ENCODE measurements at places on chromosomes 7 and 10. TPM values are rescaled to one million over a fixed set of nuclear protein-coding genes. Genes with fewer than 3 reads are reported as not detected.

SCIN gene
- polyA plus RNA-seq = 10.4 TPM

PTPRE gene
- polyA plus RNA-seq = 5.5 TPM

TMEM176B gene
- 5.7 TPM for polyA plus RNA-seq

VAX1 gene
- not detected for polyA plus RNA-seq

ASB4 gene
- 0.01 TPM for polyA plus RNA-seq

TNS3 gene
- polyA plus RNA-seq = 3.4 TPM

DOCK4 gene
- 1.8 TPM for polyA plus RNA-seq

FASTK gene
- 80.0 TPM for polyA plus RNA-seq

SORBS1 gene
- 32.7 TPM for polyA plus RNA-seq

KLF14 gene
- polyA plus RNA-seq = not detected

HOXA9 gene
- polyA plus RNA-seq = 0.49 TPM

CREB5 gene
- polyA plus RNA-seq = 1.2 TPM

NEUROG3 gene
- not detected for polyA plus RNA-seq

ACTL6B gene
- not detected for polyA plus RNA-seq

MRC1 gene
- 0.90 TPM for polyA plus RNA-seq

MBL2 gene
- polyA plus RNA-seq = not detected

SPDYE6 gene
- polyA plus RNA-seq = 0.22 TPM

RNF133 gene
- polyA plus RNA-seq = not detected

ZNF107 gene
- 2.5 TPM for polyA plus RNA-seq

PROSER2 gene
- polyA plus RNA-seq = 6.8 TPM

SPDYE3 gene
- polyA plus RNA-seq = 0.05 TPM

PRKCQ gene
- polyA plus RNA-seq = 0.69 TPM

PCLO gene
- 1.6 TPM for polyA plus RNA-seq

TLX1 gene
- not detected for polyA plus RNA-seq

ZNF365 gene
- polyA plus RNA-seq = 14.0 TPM

CHST15 gene
- 1.4 TPM for polyA plus RNA-seq

PRRT4 gene
- polyA plus RNA-seq = 0.73 TPM

HPS6 gene
- 9.4 TPM for polyA plus RNA-seq

CYP2C18 gene
- 28.0 TPM for polyA plus RNA-seq

GIMAP8 gene
- 1.9 TPM for polyA plus RNA-seq

PAX2 gene
- polyA plus RNA-seq = not detected

CALML5 gene
- polyA plus RNA-seq = 185 TPM

SPDYE11 gene
- not detected for polyA plus RNA-seq
